ENCODE measurements at places on chromosomes 16 and 17.

DNA sequence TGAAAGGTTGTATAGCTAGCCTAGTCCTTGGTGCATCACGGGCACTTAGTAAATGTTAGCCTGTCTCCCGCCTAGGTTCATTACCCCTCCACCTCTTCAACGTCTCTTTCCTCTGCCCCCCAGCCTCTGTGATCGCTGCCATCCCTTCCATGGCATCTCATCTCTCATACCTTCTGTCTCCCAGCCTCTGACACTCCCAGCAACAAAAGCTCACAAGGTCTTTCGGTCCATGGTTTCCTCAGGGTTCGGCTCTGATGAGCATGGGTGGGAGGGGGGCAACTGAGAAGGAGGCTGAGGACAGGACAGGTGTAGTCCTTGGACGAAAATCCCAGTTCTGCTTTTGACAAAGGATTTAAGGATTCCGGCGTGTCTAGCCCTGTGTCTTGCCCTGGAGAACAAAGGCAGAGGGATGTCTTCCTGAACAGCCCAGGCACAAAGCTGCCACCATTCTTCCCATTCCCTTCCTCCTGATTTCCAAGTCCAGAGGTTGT, 16.7 kb downstream of the CCR7 start:
- no peak for DNase-seq

DNA sequence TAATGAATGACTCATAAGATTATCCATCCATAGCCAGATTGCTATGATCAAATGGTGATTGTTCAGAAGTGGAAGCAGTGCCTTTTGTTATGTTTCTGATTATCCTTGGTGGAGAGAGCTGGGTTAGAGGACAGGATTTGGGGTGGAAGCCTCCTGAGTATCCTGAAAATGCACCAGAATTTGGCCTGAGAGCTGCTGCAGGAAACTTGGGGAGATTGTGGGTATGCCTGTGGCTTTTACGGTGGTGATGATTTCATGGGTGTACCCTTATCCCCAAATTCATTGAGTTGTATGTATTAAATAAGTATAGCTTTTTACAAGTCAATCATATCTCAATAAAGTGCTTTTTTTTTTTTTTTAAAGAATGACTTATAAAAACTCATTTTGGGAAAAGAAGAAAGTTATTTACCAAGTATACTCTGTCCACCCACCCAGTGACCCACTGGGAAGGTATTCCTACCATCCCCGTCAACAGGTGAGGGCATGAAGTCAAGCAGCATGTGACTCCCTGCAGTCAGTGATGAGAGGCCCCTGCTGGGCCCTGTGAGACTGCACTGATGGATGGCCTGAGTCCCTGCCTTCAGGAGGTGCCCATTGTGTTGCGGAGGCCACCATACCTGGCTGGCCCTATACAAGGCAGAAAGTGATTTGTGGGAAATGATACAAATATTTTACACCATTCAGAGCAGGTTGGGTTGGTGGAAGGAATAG, 28.4 kb downstream of the NKD1 start:
- DNase-seq, result no peak

- DNase-seq, result no peak
These were observed 17.4 kb downstream of the IL34 start for GRCh38 chr16:70663524-70664324.

GRCh38 chr16:673399-673991, 2.0 kb upstream of the RHBDL1 start:
- DNase-seq, result no peak

- no peak for DNase-seq
These were observed 93.0 kb downstream of the ANKRD11 start for GRCh38 chr16:89397331-89397861.

GRCh38 chr16:35195173-35195863, 1735.9 kb downstream of the TP53TG3F start:
- no peak for DNase-seq

GRCh38 chr17:13576661-13577526, 24.8 kb downstream of the HS3ST3A1 start:
- no peak for DNase-seq

DNA sequence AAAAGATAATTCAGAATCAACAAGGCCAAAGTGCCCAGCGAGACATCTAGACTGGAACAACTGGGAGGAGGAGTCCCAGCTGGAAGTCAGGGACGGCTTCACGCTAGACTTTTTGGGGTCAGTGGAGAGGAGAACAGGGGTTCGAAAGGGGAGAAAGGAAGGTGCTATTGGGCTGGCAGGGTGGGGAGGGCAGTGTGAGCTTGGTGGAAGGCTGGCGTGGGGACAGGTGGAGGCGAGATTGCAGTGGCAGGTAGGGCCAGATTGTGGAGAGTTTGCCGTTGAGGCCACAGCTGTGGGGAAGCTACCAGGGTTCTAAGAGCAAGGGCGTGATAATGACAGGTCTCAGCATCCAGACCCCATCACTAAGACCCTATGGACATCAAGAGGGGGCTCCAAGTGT, 10.5 kb downstream of the SDK2 start:
- no peak for DNase-seq

DNA sequence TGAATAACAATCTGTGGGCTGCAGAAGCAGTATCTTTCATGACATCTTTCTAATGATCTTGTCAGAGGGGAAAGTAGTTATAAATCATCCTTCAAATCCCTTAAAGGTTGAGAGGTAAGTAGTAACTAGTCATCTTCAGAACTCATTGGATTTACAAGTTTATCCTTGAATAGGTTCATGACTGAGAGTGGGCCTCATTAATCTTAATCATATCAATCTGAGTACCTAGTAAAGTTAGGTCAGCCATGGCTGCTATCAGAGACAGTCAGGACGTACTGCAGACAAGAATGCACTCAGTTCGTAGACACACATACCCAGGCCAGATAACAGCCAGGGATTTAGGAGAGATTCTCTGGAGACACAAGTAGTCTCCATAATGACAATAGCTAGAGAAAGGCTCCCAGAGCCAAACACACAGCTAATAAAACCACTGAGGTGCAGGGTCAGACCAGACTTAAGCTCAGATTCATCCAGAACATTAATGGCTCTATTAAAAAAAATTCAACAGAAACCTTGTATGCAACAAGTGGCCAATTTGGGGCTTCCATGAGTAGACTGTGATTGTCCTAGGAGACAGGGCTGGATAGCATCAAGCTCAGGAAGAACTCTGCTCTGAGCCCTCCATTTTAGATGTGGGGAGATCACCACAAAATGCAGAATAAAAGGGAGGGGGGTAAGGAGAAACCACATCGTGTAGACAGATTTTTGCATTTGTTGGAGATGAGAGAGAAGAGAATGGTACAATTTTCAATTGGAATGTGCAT, 65.8 kb downstream of the TBX4 start:
- no peak for DNase-seq

DNA sequence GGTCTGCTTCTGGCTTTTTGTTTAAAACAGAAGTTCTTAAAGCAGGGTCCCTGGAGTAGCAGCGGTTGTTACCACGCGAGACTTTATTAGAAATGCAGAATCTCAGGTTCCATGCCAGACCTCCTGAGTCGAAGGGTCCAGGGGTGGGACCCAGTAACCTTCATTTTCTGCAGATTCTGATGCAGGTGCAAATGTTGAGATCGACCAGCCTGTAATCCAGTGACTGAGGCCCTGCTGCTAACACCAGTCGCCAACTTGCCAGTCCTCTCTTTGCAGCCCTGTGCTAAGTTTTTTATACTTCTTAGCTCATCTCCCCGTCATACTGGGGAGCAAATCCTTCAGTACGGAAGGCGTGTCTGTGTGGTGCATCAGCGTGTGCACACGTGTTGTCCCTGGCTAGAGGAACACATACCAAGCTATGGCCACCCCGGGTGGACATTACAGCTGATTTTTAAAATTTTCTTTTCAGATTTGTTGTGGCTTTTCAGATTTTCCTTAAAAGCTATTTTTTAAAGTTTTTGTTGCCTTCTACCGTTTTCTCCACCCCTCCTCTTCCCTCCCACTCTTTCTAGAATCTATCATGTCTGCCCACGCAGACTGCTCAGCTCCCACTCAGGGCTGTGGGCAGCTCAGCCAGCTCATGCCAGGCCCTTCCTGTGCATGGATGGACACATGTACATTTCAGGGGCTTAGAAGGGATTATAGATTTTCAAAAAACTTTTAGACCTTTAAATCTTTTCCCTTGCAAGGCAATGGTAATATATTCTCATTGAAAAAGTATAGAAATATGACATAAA, 57.7 kb downstream of the MEAK7 start:
- DNase-seq, result no peak

DNA sequence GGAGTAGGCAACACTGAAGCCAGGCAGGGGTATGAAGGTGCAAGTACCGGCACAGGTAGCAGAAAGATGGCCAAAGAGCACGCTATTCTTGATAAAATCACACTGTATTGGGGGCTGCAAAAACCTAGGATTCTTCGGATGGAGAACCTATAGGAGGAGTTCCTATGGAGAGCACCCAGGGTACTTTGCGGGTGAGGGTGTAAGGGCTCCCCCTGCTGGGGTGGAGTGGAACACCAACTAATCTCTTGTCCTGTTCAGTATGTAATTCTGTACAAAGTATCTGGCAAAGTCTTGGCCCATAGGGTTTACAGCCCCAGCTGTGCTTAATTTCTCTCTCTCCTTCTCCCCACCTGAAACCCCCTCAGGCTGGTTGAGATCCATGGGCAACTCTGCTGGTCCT, 393.1 kb upstream of the ASIC2 start:
- DNase-seq, result peak; percentile 35

DNA sequence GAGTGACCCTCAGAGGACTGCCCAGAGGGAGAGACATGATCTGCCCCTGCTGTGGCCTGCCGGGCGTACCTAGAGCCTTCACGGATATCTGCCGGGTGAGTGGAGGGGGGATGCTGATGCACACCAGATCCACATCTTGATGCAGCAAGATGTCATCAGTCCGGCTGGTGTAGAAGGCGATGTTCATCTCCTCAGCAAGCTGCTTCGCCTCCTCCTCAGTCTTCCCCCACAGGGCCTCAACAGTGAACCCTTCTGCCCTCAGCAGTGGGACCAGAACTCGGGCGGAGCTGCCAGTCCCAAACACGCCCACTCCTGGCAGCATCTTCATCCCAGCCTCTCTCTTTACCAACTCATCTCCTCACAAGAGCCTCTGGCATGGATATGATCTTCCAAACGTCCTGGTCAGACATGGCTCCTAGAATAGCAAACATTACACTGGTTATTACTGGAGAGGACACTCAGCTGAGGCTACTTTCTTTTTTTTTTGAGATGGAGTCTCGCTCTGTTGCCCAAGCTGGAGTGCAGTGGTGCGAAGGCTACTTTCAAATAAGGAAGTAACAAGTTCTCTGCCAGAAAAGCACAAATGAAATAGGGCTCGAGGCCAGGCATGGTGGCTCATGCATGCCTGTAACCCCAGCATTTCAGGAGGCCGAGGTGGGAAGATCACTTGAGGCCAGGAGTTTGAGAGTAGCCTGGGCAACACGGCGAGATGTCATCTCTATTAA, 18.9 kb downstream of the C16orf86 start:
- DNase-seq, result no peak

- no peak for DNase-seq
These were observed 238.8 kb downstream of the ZNF423 start for GRCh38 chr16:49617016-49617629.

- no peak for DNase-seq
These were observed 1.5 kb upstream of the SRCAP start for GRCh38 chr16:30697264-30698138.

GRCh38 chr17:82112914-82113311, 14.9 kb upstream of the FASN start:
- no peak for DNase-seq

DNA sequence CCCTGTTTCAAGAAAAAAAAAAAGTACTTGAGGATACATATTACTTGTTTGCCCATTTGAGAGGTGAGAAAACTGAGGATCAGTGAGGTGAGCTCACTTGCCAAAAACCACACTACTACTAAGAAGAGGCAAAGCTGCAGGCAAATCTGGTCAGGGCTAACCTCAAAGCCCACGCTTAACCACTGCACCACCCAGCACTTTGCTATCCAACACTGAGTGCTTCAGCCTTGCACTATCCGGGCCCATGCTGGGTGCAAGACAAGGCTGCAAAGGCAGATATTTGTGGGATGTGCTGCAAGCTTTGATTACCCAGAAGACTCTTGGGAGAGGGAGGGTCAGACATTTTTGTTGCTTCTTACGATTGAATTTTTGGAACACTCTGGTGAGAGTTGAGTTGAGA, 23.6 kb upstream of the NLRP1 start:
- DNase-seq, result no peak

DNA sequence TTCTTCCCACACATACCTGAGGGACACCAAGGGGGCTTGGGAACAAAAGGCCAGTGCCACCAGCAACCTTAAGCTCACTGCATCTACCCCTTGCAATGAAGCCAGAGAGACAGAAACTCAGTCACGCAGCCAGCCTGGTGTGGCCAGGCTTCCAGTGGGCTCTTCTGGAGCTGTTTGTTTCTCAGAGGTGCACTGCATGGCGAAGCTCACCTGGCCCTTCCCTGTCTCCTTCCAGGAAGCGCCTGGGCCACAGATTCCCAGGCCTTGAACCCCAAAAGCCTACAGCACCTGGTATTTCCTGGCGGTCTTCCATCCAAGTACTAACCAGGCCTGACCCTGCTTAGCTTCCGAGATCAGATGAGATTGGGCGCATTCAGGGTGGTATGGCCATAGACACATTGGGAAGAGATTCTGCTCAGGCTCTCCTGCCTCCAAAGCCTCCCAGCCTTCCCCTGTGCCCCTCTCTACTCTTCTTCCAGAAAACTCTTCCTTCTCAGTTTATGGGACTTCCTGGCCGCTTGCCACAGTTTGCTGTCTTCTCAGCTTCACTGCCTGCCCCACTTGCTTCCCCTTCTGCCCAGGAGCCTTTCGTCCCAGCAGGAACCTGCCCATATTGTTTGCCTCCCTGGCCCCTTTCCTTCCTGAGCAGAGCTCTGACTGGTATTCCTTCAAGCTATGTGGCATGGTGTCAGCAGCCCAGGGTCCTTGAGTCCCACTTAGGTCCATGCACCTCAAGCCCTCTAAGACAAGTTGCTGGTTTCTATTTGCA, 1.6 kb downstream of the CISD3 start:
- DNase-seq, result no peak

DNA sequence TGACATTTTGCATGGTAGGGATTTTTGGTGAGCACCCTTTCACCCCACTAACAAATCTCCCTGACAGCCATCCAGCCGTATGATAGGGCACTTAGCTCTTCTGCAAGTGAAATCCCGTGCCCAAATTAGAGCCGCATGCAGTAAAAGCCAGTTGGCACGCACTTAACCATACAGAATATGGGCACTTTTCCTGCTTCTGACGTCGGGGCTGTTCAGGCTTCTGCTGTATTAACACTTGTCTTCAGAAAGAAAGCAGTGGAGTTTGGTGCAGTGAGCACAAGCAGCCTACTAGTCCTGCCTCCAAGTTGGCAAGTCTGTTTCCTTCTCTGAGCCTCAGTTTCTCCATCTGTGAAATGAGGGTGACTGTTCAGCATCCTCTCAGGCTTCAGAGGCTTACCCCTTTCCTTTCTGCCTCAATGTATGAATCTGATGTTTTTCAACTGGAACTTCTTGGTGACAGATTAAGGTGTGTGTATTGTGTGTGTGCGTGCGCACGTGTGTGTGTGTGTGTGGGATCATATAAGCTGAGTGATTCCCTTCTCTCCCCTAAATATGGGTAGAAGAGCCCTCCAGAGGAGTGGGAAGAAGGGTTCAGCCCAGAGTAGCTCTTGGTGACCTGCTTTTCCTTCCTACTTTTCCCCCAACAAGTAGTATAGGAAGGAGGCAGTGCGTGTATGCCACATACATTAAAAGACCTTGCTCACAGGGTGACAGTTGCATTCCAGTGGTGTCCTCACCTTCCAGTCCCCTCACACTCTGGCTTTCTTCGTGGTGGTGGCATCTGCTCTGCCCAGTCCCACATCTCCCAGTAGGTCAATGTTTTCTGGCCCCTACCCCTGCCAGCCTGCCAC, 19.0 kb downstream of the IGF2BP1 start:
- DNase-seq, result no peak
